Pulmonary artery endothelial cell (primary cell): ENCODE measurements at places on chromosomes 11 and 22. TPM values are rescaled to one million over a fixed set of nuclear protein-coding genes. Genes with fewer than 3 reads are reported as not detected.

DNA sequence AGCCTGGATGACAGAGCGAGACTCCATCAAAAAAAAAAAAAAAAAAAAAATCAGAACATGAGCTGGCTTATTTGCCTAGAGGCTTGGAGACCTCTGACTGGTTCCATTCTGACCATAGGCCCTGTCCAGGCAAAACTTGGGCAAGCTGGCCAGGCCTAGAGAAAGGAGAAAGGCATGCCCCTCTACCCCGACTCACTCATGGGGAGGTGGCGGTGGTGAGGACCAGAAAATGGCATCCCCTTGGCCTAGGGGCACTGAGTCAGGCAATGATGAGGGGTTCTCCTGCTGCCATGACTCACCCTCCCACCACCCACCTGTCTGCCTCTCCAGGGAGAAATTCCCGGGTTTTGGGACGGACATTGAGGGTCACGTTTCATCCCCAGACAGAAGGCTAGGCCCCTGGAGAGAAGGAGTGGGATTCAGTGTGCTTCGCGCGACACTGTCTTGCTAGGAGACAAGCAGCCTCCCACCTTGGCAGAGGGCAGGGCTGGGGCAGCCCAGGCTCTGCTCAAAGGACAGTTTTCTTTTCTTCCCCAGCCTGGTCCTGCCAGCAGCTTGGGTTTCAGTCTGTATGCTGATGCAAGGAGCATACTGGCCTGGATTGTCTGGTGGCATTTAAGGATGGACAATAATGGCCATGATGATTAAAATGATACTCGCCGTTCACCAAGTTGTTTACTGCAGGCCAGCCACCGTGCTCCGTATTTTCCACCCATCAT is 17.2 kb downstream of the TOB2 start:
- no peak for DNase-seq

The YPEL4 gene
- total RNA-seq: 0.14 and 0.20 TPM in 2 replicates

The XKR3 gene
- total RNA-seq: not detected in 2 replicates

GRCh38 chr11:69024509-69024908 is 11.5 kb upstream of the MRGPRF start:
- no peak for DNase-seq

DNA sequence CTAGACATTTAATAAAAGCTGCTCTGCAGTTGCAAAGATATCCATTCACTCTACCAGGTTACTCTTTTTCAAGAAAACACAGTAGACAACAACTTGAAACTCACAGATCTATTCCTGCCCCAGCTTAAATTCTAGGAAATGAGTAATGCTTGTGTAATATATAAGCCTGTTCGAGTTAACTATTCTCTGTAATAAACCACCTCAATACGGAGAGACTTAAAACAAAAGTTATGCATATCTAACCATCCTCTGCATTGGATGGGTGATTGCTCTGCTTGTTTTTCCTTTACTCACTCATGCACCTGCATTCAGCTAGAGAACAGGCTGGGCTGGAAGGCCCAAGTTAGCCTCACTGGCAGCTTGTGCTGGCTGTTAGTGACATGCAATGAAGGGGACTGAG is 13.3 kb downstream of the LRRC4C start:
- no peak for DNase-seq

- DNase-seq: no peak
These were observed 9.0 kb upstream of the TMEM121B start for GRCh38 chr22:17130199-17130598.

DNA sequence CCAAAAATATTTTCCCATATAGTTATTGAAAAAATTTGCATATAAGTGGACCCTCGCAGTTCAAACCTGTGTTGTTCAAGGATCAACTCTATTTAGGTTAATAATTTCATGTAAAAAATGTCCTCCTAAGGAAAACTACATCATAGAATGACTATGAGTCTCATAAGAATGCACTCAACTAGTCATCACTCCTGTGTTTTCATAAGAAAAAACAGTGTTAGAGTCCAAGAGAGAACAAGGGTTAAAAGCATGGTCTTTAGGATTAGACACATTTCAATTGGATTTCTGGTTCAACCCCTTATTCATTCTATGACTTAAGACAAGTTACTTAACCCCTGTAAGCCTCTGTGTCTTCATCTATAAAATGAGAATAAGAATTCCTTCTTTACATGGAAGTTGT is 5.1 kb downstream of the PARVA start:
- DNase-seq: no peak

DNA sequence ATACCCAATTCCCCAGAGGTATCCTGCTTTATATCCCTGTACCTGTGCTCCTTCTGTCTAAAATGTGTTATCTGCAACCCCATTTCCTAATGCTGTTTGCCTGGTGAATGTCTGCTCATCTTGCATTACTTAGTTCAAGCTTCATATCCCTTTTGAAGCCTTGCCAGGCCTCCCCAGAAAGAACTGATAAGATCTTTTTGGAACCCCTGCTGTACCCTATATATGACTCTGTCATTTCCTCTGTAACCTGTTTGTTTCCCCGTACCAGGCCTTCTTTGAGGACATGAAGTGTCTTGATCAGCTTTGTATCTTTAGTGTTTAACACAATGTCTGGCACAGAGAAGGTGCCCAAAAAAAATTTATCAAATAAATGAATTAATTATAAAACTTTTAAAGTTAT is 77.6 kb downstream of the LIF start:
- DNase-seq: no peak
